ENCODE measurements at places on chromosomes 2 and 18.

DNA sequence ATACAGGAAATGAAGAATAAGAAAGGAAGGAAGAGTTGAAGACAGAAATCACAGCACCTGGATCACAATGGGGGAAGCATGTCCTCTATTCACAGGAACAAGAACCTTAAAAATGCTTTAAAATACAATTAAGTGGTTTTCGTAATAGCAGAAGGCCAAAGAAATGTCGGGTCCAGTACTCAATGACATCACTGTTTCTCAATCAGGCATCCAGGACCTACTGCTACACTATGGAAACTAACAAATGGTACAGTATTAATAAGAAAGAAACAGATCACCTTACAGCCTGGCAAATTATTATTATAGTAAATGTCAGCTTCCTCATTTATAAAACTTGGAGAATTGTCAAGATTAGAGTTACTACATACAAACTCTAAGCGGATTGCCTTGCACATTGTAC lies 15.8 kb downstream of the HNRNPLL start:
- DNase-seq: no peak

GRCh38 chr18:26487437-26487836 lies 60.9 kb downstream of the KCTD1 start:
- DNase-seq: no peak

DNA sequence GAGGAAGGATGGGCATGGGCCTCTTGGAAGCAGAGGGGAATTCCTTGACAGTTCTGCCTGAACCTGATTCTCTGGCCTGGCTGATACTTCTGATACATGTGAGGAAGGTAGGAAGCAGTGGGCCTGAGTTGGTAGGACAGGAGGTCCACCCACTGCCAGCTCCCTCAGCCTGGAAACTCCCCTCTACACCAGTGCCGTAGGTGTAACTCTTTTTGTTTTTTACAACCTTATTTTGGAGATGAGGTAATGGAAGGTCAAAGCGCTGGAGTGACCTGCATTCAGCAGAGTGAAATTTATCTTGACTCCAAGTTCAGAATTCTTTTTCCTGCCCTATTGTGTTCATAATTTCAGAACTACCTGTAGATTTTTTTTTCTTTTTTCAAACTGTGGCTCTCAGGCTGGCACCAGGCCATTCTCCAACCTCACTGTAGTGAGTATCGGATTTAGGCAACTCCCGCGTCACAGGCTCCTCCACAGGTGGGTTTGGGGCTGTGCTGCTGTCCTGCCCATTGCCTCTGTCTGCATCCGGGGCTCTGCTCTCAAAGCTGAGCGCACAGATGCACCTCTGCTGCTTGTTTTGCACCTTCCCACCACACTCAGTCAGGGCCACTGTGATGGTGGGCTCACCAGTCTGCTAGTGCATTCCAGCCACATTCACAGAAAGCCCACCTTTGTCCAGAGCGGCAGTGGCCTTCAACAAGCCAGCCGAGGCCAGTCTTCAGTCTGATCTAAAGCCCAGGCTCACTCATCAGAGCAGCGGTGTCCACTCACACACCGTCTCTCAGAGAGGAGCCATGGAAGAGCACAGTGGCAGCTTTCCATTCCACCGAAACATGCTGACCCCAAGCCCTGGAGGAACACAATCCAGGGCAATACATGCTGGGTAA lies 87.2 kb downstream of the UXS1 start:
- no peak for DNase-seq

DNA sequence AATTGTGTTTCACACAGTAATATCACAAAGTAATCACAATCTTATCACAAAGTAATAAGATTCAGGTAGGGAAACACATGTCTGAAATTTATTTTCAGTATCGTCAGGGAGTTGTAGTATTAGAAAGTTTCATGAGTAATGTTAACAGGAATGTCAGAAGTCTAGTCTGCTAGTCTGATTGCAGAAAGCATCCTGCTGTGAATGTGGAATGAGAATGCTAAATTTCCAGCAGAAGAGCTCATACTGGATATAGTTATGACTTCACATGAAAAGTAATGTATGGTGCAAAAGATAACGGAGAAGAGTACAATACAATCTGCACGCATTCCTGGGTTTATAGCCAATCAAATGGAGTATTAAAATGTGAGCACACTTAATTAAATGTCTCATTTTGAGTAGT lies 494.7 kb upstream of the SETBP1 start:
- no peak for DNase-seq

DNA sequence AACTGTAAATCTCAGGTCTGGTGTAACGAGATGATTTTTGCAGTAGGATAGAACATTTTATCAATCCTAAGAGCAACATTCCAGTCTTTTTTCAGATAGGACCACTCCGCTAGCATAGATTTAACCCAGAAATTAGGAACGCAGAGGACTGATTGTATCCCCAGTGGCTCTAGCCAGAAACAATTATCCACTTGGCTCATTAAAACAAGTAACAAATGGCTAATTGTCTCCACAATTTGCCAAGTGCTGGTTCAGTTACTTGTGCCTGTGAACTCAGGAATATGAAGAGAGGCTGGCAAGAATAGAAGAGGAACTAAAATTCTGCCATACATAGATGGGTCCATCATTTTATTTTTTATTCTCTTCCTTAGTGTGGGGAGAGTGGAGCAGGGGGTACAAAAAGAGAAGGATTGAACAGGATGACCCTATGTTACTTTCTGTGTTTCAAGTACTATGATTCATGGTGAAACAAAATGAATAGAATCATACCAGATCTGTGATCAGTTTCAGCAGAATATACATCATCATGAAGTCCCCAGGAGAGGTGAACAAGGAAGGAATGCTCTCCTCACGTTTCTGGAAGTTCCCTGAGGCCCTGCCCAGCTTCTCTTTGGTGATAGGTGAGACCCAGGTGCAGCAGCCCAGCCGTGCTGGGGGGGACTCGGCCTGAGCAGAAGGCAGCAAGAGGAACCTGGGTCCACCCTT lies 121.6 kb downstream of the ARL4C start:
- DNase-seq: no peak

- DNase-seq: no peak
Observed at GRCh38 chr18:27558388-27559155, 373.5 kb upstream of the CHST9 start.

DNA sequence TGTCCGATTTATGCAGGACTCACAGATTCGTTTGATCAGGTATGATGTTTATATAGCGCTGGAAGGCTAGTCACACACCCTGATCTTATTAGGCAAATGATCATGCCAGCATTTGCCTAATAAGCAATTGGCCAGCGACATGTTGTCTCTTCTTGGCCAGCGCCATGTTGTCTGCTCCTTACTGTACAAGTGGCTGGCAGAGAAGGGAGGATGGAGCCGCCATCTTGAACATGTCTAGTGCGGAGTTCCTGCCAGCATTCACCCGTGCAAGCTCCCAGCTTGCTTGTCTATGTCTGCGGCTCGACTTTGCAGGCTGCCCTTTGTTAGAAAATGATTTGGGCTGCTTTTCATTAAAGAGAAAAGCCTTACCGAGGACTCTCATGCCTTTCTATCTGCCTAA lies 106.3 kb downstream of the TFCP2L1 start:
- DNase-seq: no peak

DNA sequence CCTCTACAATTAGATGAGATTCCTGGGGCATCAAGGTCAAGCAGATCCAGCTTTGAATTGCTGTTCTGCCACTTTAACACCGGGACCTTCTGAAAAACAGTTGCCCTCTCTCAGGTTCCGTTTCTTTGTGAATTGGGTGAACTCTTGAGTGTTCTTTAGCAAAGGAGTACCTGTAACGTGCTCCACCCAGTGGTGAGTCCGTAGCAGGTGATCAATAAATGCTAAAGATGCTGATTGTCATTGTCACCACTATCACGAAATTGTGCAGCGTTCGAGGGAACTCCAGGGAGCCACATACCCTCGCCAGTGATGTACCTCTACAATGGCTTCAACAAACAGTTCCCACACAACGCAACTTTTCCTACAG lies 81.9 kb downstream of the TCF7L1 start:
- no peak for DNase-seq

DNA sequence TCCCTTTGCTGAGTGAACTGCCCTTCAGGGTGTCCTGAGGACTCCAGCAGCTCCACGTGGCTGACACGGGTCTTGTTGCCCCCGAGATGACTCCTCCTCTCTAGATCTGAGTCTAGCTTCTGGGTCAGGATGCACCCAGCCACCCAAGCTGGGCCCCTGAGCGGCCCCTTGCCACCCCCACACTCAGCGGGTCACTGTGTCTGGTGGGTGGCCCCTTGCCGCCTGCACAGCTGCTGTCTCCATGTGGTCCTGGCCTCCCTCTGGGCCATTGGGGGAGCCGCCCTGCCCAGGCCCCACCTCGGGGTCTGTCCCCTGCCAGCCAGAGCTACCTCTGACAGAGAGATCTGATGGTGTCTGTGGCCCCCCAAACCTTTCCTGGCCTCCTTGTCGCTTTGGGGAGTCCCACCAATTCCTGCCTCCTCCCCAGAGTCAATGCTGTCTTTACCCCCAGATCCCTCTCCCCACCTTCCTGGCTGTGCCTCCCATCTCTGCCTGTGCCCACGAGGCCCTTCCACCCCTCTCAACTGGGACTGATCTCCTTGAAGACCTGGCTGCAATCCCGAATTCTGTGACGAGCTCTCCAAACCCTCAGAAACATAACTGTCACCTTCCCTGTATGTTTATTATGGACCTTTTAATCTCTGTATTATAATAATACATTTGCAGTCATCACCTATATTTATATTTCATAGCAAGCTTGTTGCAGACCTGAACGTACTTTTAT lies 46.5 kb downstream of the TWIST2 start:
- DNase-seq: no peak

DNA sequence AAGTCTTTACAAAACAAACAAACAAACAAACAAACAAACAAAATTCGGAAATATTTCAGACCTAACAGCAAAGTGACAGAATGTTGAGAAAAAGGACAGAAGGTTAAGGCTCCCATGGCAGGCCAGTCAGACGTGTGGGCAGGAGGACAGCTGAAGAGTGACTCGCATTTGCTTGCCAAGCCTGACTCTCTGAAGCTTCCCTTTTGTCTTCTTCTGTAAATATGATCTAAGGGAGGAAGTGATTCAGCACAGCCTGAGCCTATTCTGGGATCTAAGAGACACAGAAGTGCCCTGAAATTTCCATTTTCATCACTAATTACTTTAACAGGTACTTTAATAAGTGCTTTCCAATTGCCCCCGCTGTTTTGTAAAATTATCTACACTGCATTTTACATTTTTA lies 134.0 kb upstream of the LYPD1 start:
- DNase-seq: no peak

DNA sequence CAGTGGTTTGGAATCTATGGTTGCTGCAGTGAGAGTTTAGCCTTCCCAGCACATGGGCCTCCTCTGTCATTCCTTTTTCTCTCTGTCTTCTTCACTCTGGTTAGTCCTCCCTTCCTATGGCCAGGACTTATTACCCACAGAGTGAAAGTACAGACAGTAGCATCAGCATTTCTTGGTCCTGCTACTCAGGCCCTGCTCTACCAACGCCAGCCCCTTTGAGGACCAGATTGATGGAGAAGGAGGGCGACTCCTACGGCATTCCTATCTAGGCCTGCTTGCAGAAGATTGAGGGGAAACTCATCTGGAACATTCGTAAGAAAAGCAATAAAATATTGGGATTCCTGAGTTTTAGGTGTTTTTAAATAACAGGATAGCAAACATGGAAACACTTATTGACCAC lies 43.5 kb downstream of the BMP10 start:
- no peak for DNase-seq

DNA sequence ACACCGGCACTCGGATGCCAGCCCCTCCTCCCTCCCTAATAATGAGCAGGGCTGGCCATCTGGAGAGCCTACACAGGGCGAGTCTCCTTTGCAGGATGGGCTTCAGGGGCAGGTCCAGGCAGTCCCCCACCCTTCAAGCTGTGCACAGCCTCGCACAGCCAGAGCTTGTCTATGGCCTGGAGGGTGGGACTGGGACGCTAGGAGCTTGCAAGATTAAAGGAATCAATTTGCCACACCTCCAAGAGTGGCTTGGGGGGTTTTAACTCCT lies 43.9 kb upstream of the OTOF start:
- no peak for DNase-seq

- DNase-seq: no peak
Observed at GRCh38 chr18:28995319-28995718, 818.4 kb upstream of the CDH2 start.

DNA sequence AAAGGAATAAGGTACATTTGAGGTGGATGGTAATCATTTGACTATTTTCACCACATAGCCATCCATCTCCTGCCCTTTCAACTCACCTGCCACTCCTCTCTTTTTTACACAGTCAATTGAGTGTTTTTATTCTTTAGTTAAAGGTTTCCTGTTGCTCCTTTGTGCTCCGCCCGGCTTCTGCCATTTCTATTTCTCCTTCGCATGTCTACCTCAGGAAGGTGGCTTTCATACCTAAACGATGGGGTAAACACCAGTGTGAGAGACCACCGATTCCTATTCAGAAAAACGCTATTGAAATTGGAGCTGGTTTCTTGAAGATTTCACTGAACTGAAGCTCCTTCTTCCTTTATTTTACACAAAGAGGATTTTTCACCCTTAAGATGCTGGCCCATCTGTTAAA lies 1628.0 kb upstream of the PIK3C3 start:
- DNase-seq: no peak

DNA sequence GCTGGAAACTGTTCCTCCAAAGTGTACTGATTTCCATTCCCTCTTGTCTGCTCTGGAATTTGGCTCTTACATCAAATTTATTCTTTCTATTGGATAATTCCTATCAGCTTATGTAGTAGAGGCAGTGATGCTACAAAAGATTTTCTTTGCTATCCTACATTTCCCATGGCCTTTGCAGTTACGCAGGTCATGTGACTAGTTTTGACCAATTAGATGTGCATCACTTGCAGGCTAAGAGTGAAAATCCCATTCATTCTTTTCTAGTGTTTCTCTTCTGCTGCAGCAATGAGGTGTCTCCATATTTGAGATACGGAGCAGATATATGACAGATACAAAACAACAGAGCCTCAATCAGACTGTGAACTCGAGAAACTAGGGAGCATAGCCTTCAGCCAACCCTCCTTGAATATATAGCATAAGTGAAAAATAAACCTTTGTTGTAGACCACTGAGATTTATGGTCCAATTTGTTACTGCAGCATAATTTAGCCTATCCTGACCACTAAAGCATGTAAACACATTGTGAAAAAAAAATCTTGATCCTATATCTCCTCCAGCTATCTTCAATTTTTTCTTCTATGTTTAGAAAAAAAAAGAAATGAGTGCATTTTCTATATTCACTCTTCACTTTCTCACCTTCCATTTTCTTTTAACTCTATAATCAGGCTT lies 102.0 kb downstream of the HNMT start:
- DNase-seq: no peak

All from activated CD4-positive, alpha-beta T cell treated with anti-CD3 and anti-CD28 coated beads, Interleukin-2, amount 50 U/mL, for 1 hour (primary cell).